ENCODE measurements at places on chromosomes 1 and 21.

DNA sequence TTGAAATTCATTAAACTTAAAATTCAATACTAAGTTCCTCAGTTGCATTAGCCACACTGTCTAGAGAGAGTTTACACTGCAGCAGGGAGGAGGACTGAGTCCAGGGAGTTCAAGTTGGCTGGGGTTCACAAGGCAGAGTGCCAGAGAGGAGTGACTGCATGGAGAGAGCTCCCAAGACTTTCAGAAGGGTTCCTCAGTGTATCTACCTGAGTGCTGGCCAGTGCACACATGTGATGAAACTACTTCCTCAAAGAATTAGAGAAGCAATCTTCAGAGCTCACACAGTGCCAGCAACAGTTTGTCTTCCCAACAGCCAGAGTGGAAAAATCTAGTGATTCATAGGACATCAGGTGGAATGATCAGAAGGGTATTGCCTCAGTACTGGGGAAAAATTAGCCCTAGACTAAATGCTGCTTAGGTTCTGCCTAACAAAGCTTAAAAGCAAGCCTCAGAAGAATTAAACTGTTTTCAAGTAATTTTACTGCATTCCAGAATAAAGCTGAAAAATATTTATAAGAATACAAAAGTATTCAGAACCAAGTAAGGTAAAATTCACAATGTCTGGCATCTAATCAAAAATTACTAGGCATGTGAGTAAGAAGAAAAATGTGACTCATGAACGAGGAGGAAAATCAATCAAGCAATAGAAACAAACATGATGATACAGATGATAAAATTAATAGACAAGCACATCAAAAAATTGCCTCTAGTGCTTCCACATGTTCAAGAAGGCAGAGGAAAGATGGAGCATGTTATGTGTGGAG is 10.4 kb upstream of the WNT3A start:
- peak; percentile 32 for DNase-seq

DNA sequence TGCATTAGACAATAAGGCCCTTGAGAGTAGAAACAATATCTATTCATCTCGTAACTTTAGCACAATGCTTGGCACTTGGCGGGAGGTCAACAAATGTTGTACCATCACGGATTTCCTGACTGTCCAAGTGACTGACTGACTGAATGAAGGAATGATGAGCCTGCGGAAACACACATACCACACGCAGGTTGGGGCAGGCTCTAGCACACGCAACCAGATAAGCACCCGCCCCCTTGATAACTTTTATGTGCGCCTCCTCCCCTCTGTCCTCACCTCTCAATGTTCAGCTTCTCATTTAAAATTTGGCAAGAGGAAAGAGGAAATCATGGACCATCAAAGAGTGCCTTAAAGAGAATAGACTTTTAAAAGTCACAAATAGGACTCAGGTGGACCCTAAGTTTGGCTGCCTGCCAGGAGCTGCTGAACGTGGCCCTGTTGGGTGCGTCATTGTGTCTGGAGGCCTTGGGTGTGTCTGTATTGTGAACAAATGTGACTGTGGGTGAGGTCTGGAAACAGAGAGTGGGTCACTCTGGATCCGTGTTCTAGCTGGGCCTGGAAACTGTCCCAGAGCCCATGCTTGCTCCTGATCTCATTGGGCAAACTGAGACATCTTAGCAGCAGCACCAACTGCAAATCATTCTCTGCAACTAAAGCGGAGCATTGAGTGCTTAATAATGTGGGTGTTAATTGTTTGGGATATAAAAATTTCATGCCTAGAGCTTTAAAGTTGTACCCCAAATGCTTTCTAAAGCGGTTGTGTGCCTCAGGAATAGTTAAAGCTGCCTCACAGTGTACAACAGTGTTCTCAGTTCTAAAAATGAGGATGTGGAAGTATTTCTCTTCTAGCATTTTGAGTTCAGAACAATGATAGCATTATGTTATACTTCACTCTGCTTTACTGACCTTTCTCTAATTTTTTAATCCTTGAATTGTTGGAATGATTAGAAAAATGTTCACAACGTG is 47.6 kb upstream of the ABCG1 start:
- peak; percentile 68 for DNase-seq

DNA sequence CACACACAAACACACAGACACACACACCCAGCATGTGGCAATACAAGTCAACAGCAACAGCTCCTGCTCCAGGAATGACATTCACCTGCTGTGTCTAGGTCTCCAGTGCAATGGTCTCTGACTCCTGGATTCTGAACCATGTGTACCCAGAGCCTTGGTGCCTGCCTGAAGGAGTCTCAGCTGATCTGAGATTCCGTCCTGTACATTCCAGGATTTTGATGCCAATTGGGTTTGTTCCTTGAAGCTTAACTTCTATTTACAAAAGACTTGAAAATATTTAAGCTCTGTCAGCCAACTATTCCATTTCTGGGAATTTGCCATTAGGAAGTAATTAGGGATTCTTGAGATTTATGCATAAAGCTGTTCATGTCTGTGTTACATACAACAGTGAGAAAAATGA is 85.4 kb upstream of the LRRC8D start:
- DNase-seq = no peak

- DNase-seq = no peak
Measured at GRCh38 chr1:67711158-67711854, 26.3 kb downstream of the GADD45A start.

DNA sequence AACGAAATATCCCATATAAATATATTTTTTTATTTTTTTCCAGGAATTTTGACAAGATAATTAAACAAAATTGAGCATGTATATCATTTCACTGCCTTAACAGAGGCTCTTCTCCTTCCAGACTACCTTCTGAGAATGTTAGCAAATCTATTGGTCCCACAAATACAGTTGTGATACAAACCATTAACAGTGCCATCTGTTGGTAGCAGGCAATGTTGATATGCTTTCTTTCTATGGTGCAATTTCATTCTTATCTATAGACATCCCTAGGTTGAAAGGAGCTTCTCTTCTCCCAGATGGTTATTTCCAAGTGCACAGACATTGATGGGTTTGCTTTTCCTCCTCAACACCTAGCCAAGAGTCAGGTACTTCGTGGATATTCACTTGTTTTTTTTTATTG is 303.6 kb downstream of the USH2A start:
- DNase-seq = no peak

GRCh38 chr1:168145184-168146159 is 8.7 kb upstream of the GPR161 start:
- DNase-seq = peak; percentile 95

DNA sequence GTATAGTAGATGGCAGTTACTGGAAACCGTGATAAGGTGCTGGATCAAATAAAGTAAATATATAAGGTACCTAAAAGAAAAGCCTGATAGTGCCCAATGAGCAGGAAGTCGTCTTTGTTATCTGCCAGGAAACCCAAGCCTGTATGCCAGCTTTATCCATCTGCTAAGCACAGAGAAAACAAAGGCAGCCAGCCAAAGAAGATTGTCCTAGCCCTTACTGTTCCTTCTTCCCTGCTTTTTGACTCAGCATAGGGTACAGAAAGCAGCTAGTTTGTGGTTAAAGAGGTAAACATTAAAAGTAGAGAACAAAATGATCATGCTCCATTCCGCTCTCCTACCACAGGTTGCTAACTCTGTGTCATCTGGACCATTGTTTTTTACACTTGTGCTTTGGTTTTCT is 10.1 kb downstream of the KRTAP22-2 start:
- no peak for DNase-seq

GRCh38 chr1:17313530-17314309 is 5.7 kb downstream of the PADI4 start:
- no peak for DNase-seq

- no peak for DNase-seq
Measured at GRCh38 chr21:21851657-21852056, 853.4 kb downstream of the NCAM2 start.

- DNase-seq = no peak
Measured at GRCh38 chr1:83807821-83808220, 191.1 kb downstream of the TTLL7 start.

GRCh38 chr1:203081465-203082230 is 4.2 kb downstream of the MYOG start:
- DNase-seq = no peak

GRCh38 chr1:209398313-209398991 is 185.1 kb upstream of the CAMK1G start:
- no peak for DNase-seq

DNA sequence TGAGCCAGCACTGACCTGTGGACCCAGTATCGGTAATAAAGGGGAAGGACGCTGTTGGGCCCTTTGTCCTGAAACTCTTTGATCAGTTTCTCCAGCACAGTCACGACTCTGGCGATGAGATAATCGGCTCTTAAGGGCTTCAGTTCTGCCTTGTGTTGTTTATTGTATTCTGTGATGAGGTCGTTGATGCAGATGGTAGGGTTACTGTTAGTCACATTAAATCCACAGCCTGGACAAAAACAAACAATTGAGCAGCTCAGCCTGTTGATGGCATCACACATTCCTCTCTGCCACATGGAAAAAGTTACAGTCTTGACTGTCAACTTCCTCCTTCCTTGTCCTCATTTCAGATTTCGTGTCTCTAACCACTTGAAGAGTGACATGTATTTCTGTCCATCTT is 57.6 kb downstream of the SIM2 start:
- DNase-seq = no peak

- no peak for DNase-seq
Measured at GRCh38 chr1:36142121-36142520, 7.2 kb downstream of the TRAPPC3 start.

DNA sequence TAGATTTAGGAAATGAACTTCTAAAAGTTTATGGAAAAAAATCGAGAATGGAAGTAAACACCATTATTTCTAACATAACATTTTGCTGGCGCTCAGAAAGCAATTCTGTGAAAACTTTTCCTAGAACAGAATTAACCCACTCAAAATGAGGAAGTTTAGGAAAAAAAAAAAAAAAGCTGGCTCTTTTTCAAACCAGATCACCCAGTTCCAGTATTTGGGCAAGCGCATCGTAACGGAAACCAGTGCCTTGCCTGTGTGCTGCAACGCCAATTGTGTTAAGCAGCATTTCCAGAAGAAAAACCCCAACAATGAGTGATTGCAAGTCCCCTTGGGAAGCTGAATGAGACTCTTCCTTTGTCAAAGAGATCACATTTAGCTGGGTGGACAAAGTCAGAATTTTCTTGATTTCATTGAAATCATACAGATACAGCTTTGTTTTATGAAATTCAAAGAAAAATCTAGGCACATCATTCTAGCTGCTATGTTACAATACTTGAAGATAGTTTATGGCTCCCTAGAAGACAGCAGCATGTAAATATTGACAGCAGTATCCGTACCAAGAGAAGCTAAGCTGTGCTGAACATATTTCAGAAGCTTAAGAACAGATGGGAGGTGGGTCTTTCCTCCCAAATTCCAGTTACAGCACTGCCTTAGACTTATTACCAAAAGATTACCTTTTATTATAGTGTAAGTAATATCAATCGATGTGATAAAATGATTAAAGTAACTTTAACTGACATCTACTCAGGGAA is 113.4 kb downstream of the ERG start:
- no peak for DNase-seq

GRCh38 chr1:171141688-171142415 is 43.2 kb upstream of the FMO2 start:
- DNase-seq = peak; percentile 86

GRCh38 chr1:196544617-196545016 is 63.6 kb downstream of the KCNT2 start:
- no peak for DNase-seq

GRCh38 chr1:27979151-27979858 is 19.5 kb downstream of the XKR8 start:
- no peak for DNase-seq

GRCh38 chr1:14442669-14443068 is 155.8 kb upstream of the KAZN start:
- no peak for DNase-seq

GRCh38 chr1:159965263-159965662 is 11.2 kb upstream of the SLAMF9 start:
- no peak for DNase-seq

DNA sequence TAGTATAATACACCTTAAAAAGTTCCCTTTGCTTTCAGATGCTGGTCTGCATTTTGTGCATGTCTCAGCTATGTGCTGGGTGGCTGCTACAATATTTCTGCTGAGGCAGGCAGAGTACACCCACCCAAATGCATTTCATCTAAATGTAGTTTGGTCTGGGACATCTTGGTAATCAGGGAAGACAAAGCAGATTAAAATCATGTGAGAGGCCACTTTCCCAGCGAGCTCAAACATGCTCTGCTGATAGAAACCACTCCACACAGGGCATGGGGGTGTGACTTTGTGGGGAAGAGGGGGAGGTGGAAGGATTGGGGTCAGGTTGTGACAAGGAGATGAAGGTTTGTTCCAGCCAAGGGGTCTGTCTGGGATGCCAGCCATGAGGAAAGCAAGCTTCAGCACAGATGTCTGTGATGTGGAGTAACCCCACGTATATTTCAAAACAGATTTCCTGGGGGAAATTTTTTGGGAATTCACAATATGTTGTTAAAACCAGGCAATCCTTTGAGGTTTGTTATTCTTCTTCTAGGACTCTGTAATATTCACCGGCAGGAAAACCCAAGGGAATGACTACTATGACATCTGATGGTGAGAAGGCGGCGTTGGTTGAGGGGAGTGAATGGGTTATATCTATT is 255.1 kb upstream of the FGGY start:
- no peak for DNase-seq

- no peak for DNase-seq
Measured at GRCh38 chr1:39158327-39159086, 46.0 kb upstream of the MACF1 start.

- DNase-seq = no peak
Measured at GRCh38 chr1:171674431-171675405, 22.2 kb upstream of the MYOC start.

DNA sequence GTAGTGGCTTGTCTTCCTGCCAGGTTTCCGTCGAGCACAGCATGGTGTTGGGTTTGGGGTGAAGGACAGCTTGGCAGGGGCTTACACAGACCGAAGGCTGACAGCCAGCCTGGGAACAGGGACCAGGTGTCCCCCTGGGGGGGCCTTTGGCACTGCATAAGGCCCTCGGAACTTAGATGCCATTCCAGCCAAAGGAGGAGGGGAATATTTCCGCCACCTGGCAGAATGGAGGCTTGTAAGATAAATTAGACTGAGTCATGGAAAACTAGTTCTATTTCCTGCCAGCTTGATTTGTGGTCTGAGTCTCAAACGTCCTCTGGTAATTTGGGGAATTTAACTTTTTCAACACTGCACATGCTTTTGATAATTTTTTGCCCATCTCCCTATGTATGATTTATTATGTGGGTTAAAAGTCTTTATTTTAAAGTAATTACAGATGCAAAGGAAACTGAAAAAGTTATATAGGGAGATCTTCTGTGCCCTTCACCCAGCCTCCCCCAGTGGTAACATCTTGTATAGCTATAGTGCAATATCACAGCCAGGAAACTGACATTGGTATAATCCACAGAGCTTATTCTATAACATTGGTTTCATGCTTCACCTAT is 11.5 kb upstream of the TMEM51 start:
- DNase-seq = no peak

DNA sequence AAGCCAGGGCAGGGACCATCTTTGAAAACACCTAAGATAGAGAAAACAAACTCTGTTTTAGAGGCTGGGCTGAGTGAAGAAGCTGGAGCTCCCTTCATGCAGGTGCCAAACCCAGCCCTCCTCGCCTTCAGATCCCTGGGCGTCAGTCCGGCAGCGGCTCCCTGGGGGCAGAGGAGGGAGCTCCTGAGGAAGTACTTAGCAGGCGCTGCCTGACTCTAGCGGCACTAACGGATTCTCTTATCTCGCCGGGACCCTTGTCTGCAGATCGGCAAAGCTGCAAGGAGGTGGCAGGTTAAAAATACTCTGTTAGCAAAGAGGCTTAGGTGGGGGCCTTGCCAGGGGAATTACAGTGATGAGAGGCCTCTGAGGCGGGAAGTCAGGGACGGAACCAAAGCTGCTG is 79.6 kb downstream of the PLXNA2 start:
- DNase-seq = no peak

- DNase-seq = no peak
Measured at GRCh38 chr1:31299365-31299764, 2.5 kb downstream of the ZCCHC17 start.
